ENCODE measurements at places on chromosomes 13 and 19.
A peak's percentile ranks its signal among the peaks of the same experiment; 100 is the strongest.

- peak; percentile 78 for DNase-seq
Measured at GRCh38 chr19:11482384-11483050, 1.7 kb upstream of the ELAVL3 start.

GRCh38 chr13:105979131-105980011 lies 556.1 kb downstream of the EFNB2 start:
- no peak for DNase-seq

GRCh38 chr19:18416778-18417249 lies 2.4 kb upstream of the SSBP4 start:
- DNase-seq: peak; percentile 89

DNA sequence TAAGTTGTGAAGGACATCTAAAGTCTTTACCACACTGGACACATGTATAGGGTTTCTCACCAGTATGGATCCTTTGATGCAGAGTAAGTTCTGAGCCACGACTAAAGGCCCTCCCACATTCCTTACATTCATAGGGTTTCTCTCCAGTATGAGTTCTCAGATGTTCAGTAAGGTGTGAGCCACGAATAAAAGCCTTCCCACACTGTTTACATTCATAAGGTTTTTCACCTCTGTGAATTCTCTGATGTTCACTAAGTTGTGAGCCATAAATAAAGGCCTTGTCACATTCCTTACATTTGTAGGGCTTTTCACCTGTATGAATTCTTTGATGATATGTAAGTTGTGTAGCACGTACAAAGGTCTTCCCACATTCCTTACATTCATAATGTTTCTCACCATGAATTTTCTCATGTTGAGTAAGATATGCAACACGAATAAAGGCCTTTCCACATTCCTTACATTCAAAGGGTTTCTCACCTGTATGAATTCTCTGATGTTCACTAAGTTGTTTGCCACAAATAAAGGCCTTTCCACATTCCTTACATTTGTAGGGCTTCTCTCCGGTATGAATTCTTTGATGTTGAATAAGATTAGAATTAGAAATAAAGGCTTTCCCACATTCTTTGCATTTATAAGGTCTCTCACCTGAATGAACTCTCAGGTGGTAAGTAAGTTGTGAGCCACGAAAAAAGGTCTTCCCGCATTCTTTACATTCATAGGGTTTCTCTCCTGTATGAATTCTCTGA lies 29.8 kb downstream of the ZNF571 start:
- DNase-seq: peak; percentile 2

- DNase-seq: no peak
Measured at GRCh38 chr19:3272401-3272931, 48.0 kb downstream of the CELF5 start.

DNA sequence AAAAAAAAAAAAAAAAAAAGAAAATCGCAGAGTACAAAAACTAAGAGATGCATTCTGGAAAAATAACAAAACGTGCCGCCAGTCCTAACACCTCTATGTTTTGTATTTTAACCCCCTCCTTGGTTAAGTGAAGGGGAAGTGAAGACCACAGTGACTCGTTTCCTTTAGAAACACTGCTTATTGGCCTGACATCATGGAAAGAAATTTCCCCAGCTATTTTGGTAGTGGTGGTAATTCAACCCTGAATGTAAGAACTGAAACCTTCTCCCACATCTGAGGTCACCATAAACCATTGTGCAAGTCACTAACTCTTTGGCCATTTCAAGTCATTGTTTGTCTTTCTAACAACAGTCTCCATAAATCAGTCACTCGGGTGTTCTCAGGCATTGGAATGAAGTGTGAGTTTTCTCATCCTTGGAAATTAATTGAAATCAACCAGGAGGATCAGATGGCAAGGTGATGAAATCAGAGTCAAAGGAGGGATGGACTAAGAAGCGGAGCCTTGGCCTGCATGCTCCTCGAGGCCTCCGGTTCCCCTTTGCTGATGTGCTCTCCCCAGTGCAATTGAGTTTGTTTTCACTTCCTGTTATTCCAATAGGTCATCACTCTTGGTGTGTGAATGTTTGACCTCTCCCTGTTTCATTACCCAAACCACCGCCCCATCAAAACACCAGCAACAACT lies 443.9 kb downstream of the FGF9 start:
- DNase-seq: no peak
